ENCODE measurements at places on chromosomes 5 and 9. TPM values are rescaled to one million over a fixed set of nuclear protein-coding genes. Genes with fewer than 3 reads are reported as not detected.

TRUB2 gene
- total RNA-seq: 25.8 TPM

KCTD16 gene
- total RNA-seq: not detected

PHYKPL gene
- 128 TPM for total RNA-seq

SPIN1 gene
- 42.3 TPM for total RNA-seq

All from T-helper 2 cell treated with Interferon-gamma antibody and Interleukin-4, amounts not matched to agents 100 ng/mL and 5 ng/mL, for 36 hours (primary cell).